NCI-H2081 (cell line): ENCODE measurements at places on chromosomes 13 and 19.

DNA sequence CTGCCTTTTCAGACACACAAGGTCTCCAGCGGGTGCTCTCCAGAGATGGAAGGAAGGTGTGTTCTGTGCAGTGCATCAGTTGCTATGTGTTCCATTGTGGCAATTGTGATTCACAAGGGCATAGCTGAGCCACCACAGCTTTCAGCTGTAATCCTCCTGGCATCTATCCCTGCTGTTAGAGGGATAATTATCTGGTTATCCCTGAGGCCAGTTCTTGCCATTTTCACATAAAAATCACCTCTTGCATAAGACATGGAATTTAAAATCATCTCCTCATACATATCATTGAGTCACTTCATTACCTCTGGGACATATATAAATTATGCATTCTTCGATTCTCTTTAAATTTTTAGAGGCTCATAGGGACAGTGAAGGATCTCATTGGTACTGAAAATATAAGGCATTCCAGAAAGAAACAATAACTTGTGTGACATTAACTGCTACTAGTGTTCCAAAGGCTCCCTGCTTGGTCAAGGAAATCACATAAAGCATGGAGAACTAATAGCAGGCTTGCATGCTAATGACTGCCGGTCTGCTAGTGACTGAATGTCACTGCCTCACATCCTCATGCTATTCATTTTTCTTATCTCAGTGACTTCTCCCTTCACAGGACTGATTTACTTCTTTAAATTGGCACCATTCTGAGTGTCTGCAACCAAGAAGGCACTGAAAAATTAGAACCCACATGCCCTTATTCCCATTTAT, 214.0 kb downstream of the ENOX1 start:
- peak; percentile 3 for DNase-seq

DNA sequence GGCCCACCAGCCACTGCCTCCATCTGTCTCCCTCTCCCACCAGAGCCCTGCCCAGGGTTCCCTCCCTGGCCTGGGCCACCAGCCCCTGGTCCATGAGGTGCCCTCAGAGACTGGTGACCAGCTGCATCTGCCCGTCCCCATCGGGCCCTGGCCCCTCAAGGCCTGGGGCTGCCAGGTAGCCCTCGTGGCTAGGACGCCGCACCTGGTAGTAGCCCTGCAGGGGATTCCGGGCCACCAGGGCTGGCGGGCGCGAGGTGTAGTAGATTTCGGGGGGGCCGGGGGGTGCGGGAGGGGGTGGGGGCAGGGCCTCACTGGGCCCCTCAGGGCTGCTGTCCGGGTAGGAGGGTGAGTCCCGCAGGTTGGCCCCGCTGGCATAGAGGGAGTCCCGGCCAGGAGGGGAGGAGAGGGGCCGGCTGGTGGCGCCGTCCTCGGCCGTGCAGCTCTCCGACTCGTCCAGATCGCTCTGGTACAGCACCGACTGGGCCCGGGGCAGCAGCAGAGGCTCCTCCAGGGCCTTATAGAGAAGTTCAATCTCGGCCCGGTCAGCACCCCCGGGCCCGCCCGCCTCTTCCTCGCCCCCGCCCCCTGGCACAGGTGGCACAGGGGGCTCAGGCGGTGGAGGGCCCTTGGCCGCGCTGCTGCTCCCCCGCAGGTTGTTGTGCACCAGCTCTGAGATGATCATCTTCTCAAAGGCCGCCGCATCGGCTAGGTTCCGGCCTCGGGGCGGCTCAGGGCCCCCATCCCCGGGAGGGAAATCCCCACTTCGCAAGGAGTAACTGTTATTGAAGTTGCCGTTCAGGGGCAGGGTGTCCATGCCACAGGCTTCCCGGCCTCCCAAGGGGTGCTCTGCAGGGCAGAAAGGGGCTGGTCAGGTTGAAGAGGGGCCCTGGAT, 14.6 kb upstream of the ASF1B start:
- DNase-seq, result no peak

DNA sequence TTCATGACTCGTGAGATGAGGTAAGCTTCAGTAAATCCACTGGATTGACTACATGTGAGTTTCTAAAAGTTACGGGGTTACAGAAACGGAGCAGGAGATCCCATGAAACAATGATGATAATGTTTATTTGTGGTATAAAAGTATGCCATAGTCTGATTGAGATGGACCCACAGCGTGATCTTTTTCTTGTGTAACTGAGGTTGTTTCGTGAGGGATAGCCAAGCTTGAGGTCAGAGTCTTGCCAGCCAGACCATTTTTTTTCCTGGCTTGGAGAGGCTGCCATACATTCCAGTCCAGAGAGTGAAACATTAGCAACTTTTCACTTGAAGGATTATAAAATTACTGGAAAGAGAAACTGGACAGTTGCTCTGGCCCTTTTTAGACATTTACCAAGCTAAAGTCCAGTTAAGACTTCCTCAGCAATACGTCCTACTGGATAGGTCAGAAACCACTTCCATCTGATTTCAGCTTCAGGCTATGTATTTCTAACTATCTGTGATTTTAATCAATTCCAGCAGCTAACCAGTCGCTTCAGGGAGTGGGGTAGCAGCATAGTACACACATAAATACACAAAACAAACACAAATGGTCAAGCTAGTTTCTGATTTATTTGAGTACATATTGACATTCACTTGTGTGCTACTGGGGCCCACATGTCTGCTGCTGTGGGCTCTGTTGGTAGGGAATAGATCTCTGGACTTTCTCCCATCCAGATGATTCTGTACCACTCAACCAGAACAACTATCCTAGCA, 194.6 kb downstream of the POSTN start:
- DNase-seq, result no peak

DNA sequence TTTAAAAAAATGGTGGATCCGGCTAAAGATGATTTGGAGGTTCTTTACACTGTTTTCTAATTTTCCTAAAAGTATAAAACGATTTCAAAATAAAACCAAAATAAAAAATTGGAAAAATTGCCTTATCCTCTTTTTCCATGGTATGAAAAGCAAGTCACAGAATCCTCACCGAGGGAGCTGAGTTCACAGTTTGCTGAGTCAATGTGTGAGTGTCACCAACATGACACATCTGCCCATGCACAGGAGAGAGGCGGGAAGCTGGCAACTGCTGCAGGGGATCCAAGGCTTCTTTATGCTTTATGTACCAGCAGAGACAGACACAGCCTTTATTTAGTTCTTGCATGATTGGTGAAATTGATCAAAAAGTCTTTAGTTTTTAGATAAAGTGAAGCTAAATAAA, 157.8 kb downstream of the TNFSF13B start:
- no peak for DNase-seq

DNA sequence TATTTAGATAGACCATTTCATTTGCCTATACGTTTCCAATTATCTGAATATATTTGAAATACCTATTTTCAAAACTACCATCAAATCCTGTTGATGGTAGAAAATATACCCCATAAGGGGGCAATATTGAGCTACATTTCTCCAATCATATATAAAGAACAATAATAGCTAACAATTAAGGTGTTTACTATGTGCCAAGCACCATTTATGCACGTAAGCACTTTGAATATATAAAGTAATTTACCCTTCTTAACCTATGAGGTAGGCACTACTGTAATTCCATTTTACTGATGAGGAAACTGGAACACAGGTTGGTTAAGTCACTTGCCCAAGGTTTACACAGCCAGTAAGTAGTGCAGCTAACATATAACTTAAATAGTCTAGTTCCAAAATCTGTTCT, 79.2 kb downstream of the UBL3 start:
- peak; percentile 52 for DNase-seq

- DNase-seq, result no peak
Measured at GRCh38 chr19:18293642-18294466, 12.4 kb upstream of the JUND start.

GRCh38 chr19:44539236-44539826, 9.9 kb upstream of the CEACAM20 start:
- DNase-seq, result no peak

DNA sequence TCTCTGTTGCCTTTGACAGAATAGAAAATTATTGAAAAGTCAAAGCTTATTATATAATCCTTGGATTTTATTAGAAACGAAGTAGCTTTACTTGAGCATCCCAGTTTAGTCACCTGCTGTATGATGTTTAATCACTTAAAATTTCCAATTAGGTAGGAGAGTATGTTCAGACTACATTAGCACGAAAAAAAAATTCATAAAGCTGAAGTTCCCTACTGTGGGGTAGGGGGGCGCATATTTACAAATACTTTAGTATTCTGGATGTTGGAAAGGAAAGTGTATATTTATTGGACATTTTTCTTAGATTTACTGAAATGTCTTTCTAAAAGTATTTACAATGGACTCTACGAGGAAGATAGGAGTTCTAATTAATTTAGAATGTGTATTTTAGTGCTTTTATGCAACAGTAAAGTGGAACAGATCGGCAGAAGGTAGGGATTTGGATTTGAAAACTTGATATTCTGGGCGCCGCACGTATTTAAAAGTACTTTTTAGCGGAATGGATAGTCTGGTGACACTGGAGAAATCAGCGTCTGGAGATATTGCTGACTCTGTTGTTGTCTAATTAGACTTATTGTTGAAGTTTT, 1.9 kb downstream of the CDK8 start:
- peak; percentile 14 for DNase-seq

- no peak for DNase-seq
Measured at GRCh38 chr19:51337141-51337860, 4.6 kb downstream of the VSIG10L start.

DNA sequence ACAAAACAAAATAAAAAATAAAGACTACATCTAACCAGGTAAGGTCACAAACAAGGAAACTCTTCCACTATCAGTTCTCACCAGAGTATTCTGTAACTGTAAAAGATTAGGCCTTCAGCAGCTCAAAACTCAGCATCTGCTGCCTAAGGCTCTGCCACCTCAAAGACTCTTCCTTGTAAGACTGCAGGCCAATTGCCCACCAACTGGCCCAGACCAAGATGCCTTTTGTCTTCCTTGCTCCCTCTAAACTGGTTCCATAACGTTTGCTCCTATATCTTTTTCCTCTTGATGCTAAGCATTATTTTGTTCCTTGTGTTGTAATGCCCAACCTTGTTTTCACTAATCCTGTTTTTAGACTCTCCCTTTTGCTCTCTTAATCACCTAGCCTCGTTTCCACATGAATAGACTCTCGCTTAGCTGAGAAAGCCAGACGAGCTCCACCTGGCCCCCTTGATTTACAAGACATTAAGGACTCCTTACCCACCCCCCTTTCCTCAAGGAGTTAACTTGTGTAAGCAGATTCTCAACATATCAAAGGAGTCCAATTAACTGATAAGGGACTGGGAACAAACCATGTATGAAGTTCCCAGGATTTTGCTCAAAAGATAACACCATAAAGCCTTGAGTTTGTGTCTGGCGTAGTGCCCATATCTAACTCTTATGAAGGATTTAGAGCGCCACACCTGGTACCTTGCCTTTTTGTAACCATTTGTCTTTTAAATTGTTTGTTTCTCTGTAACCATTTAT, 1.5 kb downstream of the ZNF814 start:
- no peak for DNase-seq

DNA sequence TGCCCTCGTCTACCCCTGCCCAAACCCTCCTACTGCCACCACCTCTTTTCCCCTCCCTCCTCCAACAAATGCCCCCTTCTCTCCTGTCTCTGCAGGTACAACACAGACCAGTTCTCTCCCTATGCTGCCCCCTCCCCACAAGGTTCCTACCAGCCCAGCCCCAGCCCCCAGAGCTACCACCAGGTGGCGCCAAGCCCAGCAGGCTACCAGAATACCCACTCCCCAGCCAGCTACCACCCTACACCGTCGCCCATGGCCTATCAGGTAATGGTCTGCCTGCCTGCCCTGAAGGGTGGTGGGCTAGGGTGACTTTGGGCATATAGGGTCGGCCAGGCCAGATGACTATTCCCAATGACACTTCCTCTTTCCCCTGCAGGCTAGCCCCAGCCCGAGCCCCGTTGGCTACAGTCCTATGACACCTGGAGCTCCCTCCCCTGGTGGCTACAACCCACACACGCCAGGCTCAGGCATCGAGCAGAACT, 6.5 kb upstream of the TIMM50 start:
- DNase-seq, result peak; percentile 16

DNA sequence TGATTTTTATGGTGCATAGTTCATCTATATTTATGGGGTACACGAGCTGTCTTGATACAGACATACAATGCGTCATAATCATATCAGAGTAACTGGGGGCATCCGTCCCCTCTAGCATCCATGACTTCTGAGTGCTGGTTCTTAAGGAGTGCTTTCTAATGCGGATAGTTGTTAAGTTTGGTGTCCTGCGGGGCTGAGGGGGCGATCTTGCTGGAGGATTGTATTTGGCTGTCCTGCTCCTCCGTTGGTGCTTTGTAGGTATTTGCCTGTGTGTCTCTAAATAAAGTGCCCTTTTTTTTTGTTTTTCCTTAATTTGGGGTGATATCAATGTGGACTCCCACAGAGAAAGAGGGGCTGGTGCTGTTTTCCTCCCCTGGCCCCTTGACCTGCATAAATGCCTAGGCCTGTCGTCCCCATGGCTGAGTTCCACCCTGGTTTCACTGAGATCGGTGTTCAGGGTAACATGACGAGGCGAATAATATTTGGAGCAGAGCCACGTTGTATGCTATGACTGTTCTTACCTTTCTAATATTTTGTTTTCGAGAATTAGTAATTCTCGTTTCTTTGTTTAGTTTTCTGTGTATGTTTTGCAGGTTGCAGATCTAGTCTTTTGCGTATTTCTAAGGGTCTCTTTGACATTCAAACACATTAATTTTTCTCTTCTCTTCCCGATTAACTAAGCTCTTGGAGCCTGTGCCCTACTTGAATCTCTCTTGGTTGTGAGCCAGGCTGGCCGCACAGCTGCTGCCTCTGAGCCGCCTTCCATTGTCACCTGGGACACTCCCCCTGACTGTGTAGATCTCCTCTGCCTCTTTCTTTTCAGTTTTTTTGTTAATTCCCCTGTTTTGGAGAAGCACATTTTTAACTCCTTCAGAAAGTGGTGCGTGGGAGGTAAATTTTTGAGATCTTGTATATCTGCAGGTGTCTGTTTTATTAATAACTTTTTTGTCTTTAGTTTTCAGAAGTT, 100.3 kb downstream of the ARHGEF7 start:
- DNase-seq, result peak; percentile 54

DNA sequence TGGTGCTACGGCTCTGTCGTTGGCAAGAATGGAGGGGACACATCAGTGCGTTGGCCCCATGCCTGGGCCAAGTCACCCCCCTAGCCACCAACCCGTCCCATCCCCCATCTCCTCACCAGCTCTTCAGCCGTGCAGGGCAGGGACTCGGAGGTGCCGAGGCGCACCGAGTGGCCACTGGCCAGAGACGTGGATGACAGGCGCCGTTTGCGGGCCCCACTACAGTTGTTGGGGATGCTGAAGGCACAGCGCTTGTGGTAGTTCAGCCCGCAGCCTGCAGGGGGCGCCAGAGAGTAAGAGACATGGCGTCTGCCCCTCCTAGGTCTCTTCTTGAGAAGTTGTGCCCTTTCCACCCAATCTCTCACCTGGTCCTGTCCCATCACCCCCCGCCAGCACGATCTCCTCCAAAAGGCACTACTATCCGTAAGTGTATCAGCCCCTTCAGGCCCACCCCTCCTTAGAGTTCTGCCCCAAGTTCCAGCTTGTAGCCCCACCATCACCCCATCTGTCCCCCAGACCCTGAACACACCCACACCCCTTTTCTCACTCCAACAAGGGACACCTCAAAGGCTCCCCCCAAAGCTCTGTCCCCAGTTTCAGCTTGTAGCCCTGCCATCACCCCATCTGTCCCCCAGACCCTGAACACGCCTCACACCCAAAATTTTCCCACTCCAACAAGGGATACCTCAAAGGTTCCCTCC, 12.4 kb downstream of the PRKD2 start:
- peak; percentile 9 for DNase-seq
